ENCODE measurements at places on chromosomes 6 and 20.

GRCh38 chr6:27477318-27478013, 4.6 kb upstream of the ZNF184 start:
- DNase-seq, result no peak

GRCh38 chr6:44257753-44258324, 511 bp upstream of the SLC35B2 start:
- DNase-seq, result no peak

DNA sequence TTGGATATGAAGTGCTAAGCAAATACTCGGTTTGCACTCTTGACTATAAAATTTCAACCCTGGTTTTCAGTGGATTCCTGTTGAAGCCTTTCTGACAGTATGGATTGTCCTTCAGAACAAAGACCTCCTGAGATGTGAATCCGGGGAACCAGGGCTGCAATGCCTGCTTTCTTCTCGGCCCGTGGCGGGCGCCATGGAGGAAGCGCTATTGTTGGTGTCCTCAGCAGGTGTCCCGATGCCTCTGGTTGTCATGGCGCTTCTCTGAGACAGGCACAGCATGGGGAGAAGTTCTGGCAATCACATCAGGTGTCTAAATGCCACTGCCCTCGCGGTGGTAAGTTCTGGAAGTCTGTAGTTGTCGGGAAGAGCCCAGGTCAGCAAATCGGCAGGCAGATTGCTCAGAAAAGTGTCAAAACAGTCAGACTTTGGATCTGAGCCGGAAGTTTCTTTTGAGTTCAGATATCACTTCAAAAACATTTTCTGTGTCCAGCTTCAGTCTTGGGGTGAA, 188.5 kb downstream of the CDH4 start:
- no peak for DNase-seq

DNA sequence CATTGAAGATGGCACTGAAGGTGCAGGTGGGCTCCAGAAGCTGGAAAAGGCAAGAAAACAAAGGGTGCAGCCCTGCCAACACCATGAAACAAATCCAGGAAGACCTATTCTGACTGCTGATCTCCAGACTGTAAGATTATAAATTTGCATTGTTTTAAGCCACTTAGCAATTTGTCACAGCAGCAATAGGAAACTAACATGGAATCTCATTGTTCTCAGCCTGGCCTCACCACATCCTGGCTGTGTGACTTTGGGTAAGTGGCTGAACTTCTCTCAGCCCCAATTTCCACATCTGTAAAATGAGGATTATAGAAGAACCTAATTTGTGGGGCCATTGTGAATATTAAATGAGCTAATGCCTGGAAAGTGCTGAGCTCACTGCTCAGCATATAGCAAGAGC, 160.4 kb upstream of the MAFB start:
- DNase-seq, result no peak

GRCh38 chr6:135148889-135149288, 32.2 kb upstream of the MYB start:
- DNase-seq, result no peak

DNA sequence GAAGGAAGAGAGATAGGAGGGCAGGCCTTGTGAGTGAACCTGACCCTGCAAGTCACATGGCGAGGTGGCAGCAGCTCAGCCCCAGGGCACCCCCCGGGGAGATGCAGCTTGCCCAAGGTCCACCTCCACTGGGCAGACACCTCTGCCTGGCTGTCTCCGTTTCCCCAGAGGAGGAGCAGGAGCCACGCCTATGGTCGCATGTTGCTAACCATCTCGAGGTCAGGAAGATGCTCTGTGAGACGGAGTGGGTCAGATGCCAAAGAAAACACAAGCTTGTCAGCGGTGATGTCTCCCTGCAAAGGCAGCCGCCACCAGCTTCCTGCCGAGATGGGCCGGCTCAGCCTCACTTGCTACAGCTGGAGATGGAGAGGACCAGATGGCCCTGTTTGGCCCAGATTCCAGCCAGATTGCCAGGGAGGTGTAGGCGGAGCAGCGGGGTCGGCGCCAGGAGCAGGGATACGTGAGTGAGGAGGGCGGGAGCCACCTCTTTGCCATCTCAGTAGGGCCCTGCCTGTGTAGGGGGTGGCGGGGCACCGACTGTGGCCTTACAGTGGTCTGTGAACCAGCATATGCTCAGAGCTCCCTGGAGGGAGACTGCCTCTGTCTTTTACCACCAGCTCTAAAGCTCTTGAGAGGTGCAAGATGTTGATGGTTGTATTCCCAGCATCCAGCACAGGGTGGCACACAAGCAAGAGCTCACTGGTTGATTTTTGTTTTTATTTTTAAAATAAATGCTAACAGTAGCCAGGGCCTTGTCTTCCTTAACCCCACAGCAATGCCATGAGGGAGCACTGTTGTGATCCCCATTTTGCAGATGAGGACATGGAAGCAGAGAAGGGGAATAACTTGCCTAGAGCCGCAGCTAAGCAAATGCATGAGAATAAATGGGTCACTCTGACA, 42.9 kb upstream of the FAM83D start:
- DNase-seq, result no peak

DNA sequence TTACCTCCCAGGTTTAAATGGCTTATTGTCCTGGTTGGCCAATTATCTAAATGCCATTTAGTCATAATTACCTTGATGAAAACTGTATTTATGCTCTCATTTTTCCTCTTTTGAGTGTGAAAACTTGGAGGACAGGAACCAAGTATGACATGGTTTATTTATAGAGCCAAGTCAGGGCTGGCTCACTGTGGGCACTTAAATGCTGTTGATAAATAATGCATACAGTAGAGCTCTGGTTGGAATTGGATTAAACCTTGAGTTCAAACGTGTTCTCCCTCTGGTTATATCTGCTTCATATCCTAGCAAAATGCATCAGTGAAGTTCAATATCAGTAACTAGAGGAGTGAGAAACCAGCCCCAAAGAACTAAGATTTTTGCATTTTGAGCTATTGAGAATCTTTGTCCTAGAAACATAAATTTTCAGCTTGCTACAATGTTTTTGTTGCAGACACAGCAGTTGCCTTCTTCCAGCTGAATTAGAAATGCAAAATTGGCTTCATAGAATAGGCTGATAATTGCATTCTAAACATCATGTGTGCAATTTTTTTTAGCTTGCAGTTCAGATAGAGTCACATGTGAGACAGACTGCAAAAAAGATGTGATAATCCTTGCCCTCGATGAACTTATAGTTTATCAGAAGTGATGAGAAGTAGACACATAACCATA, 255.8 kb downstream of the BTBD3 start:
- no peak for DNase-seq

DNA sequence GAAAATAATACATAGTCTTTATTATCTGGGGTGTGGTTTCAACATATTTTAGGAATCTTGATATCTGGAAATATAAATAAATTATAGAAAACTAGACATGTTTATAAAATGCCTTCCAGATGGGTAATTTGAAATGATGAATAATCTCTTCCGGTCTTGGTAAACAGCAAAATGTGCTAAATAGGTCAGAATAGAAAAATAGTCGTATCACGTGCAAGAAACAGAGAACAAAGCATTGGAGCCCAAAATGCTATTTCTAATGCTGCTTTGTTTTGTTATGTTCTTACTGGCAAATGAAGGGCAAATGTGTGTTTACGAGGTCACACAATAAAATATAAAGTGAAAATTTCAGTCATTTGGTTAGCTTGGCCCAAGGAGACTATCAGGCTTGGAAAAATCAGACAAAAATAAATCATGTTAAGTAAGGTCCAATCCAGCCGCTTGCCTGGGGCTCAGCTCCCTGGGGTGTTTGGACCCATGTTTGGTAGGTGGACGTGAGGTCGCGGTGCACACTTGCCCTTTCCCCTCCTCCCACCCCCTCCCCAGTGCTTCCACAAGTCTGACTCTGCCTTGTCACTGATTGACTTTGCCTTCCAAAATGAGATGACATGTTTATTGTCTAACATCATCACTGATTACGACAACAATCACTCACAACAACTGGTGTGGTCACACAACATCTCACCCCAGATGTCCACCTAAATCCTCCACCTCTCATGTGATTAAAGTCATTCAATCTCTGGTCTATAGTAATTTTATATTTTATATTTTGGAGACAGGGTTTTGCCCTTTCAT, 56.0 kb downstream of the RIN2 start:
- no peak for DNase-seq

DNA sequence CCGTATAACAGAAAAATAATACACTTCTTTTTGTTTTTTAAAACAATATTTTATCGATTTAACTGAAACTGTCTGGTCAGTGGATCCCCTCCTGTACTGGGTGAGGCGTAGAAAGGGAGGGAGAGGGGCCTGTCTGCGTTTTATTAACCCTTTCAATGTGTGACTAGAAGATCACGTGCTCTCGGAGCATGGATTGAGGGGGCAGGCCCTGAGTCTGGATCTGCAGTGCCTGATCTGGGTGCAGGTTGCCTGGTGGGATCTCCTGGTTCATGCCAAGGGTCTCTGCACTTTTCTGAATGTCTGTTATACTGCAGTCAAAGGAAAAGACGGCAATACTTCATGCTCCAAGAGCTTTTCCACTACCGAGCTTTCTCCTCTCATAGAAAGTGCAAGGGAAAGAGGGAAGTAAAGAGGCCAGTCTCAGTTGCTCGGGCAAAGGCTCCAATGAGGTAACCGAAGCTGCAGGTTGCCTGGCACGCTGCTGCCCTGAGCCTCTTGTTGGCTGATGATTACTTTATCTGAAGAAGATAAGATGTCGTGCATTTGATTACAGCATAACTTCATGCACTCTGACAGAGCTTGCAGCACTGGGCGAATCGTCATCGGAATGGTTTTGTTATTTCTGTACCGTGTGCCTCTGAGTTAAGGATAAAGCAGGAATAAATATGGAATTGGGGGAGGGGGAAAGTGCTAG, 167.5 kb upstream of the PMEPA1 start:
- no peak for DNase-seq

- DNase-seq, result no peak
Observed at GRCh38 chr6:90294614-90294988, 2.0 kb downstream of the BACH2 start.

- DNase-seq, result no peak
Observed at GRCh38 chr20:2829376-2829775, 11.1 kb downstream of the PCED1A start.

DNA sequence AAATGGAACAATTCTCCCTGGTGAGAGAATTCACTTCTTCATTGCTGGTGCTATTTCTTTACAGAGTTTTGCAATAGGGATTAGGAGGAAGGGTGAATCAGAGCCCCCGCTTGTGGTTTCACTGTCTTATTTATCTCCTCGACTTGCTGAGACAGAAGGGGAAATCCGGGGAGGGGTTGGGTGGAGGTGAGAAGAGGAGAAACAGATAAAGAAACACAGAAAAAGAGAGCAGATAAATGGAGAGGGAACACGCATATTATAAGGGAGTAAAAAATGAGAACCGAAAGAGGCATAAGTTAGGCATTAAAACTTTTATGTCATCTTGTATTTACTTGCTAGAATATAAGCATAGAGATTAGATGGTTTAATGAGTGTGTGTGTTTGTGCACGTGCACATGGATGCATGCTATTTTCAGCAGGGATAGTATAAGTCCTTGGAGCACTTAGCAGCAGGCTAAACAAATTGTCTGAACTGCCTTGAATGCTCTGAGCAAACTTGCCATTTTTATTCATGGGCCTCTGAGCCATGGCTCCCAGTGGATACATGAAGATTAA, 105.0 kb downstream of the OLIG3 start:
- no peak for DNase-seq

- no peak for DNase-seq
Observed at GRCh38 chr20:52031206-52031562, 160.4 kb downstream of the ZFP64 start.

DNA sequence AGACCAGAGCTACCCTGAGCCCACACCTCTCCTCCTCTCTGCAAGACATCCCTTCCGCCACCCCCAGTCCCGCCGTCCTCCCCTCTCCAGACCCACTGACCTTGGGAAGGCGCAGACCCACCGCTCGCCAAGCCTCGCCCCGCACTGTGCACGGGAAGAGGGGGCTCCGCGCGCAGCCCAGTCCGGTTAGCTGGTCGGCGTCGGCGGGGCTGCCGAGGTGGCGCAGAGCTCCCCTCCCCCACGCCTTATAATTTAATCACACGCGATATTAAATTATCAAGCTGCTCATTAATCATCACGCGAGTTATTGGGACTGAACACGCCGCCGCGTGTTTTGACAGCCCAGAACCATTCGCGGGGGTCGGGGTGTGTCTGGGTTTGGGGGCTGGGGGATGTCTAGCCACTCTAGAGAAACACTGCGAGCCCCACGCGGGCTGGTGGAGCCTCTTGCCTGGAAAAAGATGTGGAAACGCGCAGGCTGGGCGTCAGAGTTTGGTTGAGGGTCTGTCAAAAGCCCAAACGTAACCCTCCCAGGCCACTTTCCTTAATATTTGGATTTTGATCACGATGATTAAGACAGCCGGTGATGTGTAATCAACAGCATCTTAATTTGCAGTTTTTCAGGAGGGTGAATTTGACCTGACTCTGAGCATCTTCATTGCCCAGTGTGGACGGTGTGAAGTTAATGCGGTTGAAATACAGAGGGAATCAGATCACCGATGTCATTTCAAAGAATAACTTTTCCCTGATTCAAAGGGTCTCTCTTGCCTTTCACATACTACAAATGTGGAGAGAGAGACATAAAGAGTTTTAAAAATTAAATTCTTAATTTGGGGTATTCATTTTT, at the start of gene LINC00237:
TSS of gene LINC00237 (minus strand) at position 188 of the 847 bp plus-strand sequence.
- DNase-seq, result no peak

- no peak for DNase-seq
Observed at GRCh38 chr6:156729248-156729647, 47.9 kb upstream of the ARID1B start.

DNA sequence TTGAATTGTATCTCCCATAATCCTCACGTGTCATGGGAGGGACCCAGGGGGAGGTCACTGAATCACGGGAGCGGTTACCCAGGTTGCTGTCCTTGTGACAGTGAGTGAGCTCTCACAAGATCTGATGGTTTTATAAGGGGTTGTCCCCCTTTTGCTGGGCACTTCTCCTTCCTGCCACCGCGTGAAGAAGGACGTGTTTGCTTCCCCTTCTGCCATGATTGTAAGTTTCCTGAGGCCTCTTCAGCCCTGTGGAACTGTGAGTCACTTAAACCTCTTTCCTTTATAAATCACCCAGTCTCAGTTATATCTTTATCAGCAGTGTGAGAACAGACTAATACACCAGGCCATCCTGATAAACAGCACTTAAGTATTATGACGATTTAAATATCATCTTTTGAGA, 9.0 kb upstream of the MRGBP start:
- no peak for DNase-seq

DNA sequence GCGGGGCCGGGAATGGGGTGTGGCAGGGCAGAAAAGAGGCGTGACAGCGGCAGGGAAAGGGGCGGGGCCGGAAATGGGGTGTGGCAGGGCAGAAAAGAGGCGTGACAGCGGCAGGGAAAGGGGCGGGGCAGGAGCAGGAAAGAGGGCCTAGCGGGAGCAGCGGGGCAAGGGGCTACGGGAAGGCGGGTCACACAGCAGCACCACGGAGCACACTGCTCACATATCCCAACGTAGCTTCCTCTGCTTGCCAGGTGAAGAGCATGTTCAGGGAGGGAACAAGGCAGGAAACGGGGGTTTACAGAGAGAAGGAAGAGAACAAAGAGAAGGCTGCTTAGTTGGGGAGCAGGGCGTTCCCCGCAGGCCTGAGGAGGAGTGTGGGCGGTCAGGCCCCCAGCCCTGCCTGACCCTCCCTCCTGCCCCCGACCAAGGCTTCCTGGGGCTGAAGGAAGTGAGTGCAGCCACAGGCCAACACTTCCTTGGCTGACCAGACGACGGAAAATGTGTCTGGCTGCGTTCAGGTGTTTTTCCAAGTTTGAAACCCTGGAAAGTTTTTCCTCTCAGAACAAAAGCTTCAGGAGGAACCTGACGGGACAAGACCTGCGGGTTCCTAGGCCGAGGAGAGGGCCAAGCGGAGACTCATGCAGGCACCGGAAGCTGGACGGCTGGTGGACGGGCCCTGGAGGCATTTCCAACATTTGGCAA, 13.8 kb downstream of the UCKL1 start:
- peak; percentile 91 for DNase-seq

Data from iPS-NIHi11 (cell line).